ENCODE measurements at places on chromosomes 6 and 20.

DNA sequence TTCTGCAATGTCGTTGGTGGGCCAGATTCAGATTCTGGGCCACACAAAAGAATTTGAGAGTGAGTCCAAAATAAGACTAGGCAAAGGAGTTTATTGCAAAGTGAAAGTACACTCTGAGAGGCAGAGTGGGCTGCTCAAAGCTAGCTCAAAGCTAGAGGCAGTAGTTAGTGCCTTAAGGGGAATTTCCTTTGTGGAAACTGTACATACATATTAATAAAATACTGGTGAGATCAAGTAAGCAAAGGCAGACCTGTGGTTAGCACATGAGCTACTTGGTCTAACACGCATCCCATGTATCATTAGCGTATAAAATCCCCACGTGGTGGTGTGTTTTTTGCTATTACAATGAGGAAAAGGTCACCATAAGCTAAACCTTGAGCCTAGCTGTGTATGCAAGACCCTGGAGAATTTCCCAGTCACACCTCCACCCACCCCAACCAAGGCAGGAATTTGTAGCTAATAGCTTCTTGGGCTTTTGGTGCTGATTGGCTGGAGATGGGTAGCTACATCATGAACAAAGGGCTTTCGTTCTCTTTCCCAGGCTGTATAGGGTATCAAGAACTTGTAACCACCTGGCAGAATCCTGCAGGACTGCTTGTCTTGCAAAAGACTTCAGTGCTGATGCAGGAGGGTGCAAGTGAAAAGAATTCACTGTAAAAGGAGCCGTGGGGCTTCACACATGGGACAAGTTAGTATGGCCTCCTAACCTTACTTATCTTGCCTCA lies 14.7 kb upstream of the TRIM26 start:
- no peak for DNase-seq

DNA sequence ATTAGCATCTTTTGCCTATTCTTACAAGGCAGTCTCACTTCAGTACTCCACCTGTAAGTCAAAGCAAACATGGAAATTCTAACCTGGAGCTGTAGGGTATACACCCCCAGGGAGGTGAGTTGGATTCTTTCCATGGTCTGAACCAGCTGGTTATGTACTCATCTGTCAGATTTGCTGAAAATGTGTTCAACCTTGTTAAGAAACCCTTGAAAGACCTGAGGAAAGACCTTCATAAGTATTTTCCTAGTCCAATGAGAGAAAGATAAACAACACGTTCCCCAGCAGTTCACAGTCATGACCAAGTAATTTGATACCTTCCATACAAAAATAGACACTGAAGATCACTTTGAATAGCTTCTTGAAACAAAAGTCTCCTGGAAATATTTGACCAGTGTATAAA lies 42.5 kb downstream of the ID4 start:
- DNase-seq, result no peak

DNA sequence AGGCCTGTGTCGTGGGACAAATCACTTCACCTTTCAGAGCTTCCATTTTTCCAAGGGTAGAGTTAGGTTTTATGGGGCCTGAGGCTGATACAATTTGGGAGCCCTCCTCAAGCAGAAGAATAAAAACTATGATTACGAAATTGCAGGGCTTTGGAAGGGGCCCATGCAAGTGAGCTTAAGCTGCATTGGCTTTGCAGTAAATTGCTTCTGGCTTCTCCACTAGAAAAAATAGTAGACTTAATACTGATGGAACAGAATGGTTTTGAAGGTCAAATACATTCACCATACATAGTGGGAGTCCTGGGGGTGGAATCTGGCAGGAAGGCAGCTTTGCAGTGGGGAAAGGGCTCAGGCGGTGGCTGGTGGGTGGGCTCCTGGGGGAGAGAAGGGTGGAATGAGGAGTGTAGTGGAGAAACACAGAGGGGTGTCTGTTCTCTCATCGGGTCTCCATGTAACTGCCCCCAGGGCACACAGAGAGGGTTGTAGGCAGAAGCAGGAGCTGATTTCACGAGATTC lies 55.9 kb upstream of the RNF24 start:
- DNase-seq, result no peak

GRCh38 chr6:66508433-66508832 lies 801.4 kb upstream of the EYS start:
- DNase-seq, result no peak

DNA sequence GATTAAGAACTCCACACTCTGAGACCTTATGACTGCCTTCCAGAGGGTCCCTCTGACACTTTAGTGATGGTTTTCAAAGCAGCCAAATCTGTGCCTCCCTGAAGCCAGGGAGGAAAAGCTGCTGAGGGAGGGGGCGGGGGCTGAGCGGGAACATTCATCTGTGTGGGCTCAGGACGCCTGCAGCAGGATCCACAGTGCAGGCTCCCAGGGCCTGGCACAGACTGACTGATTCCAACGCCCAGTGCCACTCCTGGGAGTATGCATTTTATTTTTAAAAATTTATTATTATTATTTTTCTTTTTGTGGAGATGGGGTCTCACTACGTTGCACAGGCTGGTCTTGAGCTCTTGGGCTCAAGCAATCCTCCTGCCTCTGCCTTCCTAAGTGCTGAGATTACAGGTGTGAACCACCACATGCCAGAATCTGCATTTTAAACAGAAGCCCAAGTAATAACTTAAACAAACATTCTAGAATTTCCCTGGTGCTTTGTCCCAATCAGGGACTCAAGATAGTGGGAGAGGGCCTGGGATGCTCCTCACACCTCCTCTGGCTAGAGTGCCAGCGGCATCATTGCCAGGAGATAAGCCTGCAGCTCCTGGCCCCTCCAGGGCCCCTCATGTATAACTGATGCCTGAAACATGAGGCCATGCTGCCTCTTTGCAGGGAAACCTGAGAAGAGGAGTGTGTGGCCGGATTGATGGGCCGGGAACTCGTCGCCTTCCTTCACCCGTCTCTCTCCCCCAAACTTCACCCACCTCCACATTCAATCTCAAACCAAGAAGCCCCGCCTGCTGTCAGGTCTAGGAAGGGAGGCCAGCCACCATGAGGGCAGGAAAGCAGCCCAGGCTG lies 438 bp upstream of the TMC2 start:
- no peak for DNase-seq

GRCh38 chr20:45100563-45101245 lies at the start of gene KCNS1:
Gene KCNS1 (minus strand): TSS chr20:45101127. CDS start chr20:45099236, 1,891 bp downstream.
- DNase-seq, result no peak

- DNase-seq, result no peak
Measured at GRCh38 chr6:90230548-90231215, 66.0 kb downstream of the BACH2 start.

DNA sequence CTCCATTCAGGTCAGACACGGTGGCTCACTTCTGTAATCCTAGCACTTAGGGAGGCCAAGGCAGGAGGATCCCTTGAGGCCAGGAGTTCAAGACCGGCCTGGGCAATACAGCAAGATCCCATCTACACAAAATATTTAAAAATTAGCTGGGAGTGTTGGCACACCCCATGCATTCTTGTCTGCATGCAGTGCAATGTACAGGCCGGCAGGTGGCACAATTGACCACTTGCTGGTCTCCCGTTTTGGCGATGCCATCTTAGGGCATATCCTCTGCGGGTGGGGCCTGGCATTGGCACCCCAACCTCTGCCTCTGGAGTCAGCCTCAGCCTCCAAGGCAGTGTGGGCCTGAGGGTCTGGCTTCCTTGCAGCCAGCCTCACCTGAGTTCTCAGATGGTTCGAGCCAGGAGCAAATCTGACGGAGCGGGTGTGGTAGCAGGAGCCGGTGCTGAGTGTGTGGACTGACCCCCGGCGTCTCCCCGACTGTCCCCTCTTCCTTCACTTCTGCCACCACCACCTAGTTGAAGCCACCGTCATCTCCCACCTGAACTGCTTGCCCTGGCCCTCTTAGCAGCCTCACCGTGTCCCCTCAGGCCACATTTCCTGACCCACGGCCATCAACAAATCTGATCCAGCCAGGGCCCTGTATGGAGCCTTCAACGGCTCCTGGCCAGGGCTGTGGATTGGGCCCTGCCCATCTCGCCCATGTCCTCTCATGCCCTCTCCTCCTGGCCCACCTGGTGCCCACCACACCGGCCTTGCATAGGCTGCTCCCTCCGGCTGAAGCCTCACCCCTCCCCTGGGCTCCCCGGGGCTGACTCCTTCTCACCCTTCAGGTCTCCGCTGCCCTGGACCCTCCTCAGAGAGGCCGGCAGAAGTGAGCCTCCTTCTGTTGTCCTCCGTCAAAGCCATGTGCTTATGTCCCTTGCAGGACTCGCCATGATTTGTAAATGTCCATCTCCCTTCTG lies 44.0 kb downstream of the EFCAB8 start:
- peak; percentile 48 for DNase-seq

DNA sequence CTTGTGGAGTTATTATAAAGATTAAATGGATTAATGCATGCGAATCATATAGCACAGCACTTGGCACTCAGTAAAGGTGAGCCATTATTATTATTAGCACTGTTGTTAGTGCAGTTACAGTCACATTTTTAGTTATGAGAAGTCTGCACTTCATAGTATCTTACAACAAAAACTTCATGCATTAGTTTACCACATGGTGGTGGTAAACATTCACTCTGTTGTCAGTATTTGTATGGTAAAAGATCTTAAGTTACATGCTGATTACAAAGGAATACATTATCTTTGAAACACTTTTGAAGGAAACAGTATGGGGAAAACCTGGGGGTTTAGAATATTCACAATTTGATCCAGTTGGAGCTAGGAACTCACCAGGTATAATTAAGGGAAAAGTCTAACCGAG lies 20.8 kb downstream of the TMEM14A start:
- no peak for DNase-seq

DNA sequence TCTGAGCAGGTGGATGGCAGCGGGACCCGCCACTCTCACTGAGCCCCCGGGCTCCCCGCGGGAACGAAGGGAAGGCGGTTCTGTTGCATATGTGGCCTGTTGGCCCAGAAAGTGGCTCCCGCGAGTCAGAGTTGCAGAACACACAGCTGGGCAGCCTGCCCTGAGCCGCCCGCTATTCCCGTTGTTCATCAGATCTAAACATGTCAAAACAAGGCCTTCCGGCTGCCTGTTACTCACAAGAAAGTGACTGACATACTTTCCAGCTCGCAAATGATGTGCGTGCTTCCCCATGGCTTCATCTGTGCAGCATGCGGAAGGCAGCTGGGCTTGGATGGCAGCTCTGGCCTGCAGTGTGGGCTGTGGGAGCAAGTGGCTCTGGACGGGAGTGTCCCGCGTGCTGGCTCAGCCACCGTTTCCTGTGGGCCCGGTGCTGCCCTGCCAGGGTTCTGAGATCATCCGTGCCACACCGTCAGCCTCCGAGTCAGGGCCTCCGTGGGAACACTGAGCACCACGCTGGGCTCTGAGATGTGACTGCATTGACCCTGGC lies 227.3 kb downstream of the ERMARD start:
- no peak for DNase-seq

- DNase-seq, result no peak
Measured at GRCh38 chr20:48283470-48284110, 498.3 kb upstream of the SULF2 start.

GRCh38 chr6:169784821-169785340 lies 33.5 kb downstream of the ERMARD start:
- DNase-seq, result no peak

DNA sequence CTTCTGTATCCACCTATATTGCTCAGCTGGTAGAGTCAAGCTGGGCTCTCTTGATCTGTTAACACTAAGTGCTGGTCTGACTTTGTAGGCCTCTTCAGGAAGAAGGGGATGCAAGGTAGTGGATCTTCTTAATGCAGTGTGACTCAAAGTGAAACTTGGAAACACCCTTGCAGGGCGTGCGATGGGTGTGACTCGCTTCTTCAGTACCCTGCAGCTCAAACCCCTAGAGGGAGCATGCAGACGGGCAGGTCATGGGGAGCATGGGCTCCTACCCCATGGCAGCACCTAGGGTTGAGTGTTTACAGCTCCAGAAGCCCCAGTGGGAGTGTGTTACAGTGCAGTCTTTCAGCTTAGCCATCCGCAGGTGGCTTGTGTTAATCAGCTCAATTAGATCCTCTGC lies 757 bp upstream of the SAMD3 start:
- peak; percentile 64 for DNase-seq

DNA sequence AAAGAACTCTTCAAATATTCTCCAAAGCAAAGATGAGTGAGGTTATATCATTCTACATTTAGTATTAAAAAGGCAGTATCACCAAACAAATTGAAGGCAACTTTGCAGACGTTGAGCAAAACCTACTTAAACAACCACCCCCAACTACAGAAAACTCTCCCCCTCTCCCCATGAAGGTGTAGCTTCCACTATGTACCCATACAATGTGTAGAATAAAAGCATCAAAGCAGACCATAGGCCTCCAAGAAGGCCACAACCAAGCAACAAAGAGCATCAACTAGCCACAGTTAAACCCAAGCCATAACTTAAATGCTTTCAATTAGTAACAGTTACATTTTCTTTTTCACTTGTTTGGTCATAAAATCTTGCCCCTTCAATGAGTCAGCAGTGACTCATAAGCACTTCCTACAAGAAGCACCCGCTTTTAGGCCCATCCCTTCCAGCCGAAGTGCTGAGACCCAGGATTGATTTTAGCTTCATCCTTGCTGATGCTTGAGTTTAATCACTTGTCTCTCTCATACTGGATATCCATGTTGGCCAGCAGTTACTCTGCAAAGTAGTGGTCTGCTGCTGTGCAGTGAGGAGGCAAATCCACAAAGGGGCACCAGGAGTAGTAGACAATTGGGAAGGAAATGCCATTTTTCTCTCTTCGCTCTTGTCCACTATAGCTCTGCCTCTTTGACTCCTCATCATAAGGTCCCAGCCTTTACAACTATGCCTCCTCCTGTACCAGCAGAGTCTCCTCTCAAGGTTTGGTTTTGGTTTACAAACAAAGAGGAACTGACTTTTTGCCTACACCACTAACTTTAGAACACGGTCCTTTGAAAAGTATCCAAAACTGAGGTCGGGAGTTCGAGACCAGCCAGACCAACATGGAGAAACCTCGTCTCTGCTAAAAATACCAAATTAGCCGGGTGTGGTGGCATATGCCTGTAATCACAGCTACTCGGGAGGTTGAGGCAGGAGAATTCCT lies 8.4 kb upstream of the NUP153 start:
- DNase-seq, result no peak

- no peak for DNase-seq
Measured at GRCh38 chr6:150634176-150634963, 34.7 kb downstream of the PLEKHG1 start.

- no peak for DNase-seq
Measured at GRCh38 chr6:169190144-169190584, 63.5 kb downstream of the THBS2 start.

GRCh38 chr20:58652606-58653294 lies 1.7 kb downstream of the STX16 start:
- DNase-seq, result peak; percentile 30

DNA sequence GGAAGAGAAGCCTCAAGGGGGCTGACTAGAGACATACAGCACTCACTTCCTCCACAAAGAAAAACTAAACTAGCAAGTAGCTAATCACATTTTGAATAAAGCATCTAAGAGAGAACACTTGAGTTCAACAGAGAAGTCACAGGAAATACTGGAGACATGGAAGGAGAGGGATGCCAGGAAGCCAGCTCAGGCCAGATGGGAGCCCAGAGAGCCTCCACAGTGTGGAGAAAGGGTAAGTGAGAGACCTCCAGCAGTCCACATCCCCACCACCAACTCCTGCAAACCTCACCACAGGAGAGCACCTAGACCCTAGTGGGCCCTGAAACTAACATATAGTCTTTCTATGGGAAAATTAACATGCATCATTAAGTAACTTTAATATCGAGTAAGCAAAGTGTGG lies 79.2 kb downstream of the EPM2A start:
- DNase-seq, result no peak

GRCh38 chr20:36855241-36855657 lies 20.7 kb upstream of the TLDC2 start:
- no peak for DNase-seq

- DNase-seq, result no peak
Measured at GRCh38 chr6:168828800-168829199, 387.8 kb downstream of the SMOC2 start.

All from T-helper 2 cell (primary cell).